ENCODE measurements at places on chromosomes 2 and 18.

DNA sequence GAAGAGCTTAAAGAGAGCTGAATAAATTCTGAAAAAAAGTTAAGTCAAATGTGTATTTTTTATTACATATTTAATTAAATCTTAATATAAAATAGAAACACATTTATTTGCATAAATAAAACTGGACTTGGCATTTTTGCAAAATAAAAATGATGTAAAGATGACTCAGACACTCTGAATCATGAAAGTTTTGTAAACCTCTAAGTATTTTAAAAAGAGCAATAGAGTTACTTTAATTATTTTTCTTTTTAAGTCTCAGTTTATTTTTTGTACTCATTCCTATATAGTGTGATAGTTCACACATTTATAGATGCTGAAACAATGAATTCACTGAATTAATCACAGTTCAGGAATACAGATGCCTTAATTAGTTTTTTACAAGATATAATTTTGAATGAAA lies 109.9 kb upstream of the DTNA start:
- no peak for DNase-seq

DNA sequence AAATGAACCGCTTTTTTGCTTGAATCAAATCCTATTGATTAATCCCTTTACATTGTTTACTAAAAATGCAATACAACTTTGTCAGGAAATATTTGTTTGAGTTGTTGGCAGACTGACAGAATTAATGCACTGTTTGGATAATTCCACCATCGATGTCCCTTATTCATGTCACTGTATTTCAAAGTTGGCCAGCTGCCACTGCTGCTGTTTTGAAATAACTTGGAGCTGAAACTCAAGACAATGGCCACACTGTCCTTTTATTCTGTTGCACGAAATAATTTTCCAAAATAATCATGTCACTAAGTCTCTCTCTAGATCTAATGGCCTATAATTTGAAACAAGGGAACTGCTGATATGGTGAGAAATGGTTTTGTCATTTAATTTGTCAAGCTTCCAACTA lies 55.2 kb upstream of the PAX3 start:
- no peak for DNase-seq

GRCh38 chr2:10432311-10433181 lies 15.6 kb downstream of the ODC1 start:
- DNase-seq = no peak

DNA sequence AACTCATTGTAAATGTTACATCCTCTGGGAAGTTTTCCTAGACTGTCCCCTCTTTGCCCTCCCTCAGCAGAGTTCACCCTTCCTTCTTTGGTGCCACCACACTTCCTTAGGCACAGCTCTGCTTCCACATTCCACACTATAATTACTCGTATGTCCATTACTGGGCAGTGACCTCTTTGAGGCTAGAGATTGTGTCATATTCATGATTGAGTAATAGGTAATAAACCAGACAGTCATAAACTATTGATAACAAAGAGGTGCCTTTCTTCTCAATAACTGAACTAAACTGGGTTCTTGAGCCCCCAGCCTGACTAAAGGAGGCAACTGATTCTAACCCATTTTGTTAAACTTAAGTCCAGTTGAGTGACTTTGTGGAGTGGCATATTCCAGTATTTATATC lies 28.3 kb downstream of the MYO3B start:
- DNase-seq = no peak

DNA sequence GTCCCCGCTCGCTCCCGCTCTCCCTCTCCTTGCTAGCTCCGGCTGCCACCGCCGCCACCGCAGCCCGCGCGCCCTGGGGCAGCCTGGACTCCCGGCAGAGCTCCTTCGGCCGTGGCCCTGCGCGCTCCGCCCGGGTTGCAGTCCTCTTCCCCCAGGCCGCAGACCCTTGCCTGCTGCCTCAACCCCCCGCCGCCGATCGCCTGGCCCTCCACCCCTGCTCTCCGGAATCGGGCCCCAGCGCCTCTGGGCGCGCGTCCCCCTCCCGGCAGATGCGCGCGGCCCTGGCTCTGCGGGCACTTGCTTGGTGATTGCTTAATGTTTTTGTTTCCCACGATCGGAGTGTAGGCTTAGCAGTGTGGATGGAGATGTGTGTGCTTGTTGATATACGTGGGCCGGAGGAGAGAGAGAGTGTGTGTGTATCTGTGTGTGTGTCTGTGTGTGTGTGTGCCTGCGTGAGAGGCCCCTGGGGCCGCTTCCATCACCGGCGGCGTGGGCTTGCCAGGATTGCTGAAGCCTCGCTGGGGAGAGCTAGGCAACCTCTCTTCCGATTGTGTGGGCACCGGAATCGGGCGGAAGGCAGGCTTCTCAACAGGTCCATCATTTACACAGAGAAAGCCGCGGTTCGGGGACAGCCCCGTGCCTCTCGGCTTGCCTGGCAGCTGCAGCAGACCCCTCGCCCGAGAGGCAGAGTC lies 877 bp downstream of the INHBB start:
- DNase-seq = no peak

DNA sequence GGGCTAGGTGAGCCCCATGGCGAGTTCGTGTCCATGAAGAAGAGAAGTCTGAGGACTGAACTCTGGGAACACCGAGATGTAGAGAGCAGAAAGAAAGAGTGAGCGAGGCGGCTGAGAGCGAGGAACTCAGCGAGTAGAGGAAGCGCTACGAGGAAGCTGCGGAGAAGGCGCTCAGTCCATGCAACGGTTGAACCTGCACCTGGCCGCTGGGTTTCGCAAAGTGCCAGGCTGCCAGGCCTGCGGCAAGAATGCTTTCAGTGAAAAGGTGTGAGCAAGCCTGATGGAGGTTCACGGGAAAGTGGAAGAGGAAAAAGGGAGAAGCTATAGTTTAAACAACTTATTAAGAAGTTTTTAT lies 251.0 kb upstream of the TMEM200C start:
- DNase-seq = no peak

DNA sequence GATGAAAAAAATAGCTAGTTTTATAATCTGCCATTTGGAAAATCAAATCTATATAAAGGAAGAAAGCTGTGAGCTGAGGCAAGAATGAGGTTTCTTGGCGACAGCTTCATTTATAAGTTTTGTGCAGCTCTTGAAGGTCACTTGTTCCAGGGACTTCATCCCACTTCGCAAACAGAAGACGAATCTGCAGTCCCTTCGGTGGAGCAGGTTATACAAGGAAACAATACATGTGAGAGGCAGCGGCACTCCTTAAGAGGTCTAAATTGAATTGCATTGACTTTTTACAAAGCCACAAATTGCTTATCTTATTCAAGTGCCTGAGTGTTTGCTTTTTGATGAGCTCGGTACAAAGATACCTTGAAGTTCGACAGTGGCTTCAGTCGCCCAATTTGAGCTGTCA lies 72.2 kb downstream of the C1QL2 start:
- no peak for DNase-seq

- DNase-seq = no peak
Observed at GRCh38 chr18:73920033-73920432, 227.6 kb downstream of the FBXO15 start.

- DNase-seq = no peak
Observed at GRCh38 chr2:16102976-16103380, 162.6 kb downstream of the MYCN start.

GRCh38 chr2:109089602-109090300 lies 39.3 kb upstream of the SH3RF3 start:
- no peak for DNase-seq

GRCh38 chr18:78246050-78246449 lies 733.6 kb upstream of the SALL3 start:
- no peak for DNase-seq

- no peak for DNase-seq
Observed at GRCh38 chr2:75018162-75018561, 59.7 kb downstream of the POLE4 start.

DNA sequence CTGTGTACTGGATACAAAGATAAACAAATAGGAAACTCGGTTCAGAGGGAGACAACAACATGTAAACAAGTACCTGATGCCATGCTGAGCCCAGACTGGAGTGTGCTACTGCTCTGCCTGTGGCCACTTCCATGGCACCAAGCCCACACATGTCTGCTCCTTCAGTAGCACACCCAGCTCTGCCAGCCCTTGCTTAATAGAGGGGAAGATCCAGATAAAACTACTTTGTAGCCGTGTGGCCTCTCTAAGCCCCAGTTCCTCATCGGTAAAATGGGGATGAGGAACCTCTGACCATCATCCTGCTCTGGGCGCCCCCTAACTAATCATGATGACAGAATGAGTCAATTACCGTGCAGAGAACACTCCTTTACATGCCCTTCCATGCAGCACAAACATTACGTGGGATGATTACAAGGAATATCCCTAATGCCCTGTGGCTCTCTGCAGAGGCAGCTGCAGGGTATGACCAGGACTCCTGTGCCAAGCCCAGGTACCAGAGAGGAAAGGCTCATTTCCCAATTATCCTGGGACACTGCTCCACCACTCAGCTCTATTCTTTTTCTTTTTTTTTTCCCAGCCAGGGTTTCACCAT lies 34.9 kb downstream of the DNMT3A start:
- no peak for DNase-seq

DNA sequence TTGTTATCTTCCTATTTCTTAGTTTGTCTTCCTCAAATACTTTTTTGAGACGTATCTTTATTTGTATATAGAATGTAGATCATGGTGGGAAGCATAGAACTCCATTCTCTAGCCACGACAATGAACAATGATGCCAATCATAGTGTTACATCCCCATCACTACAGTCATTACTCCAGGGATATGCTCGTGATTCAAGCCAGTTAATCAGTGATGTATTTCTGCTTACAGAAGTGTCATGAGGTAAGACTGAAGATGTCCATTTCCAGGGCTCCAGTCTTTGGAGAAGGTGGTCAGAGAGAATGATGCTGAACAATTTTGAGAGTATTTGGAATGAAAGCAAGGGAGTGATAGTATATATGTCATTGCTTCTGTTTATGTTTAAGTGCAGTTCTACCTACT lies 777.2 kb upstream of the TMEFF2 start:
- DNase-seq = no peak

- DNase-seq = no peak
Observed at GRCh38 chr2:206543073-206543472, 99.2 kb upstream of the FAM237A start.

GRCh38 chr2:150426724-150427123 lies 60.7 kb downstream of the RND3 start:
- DNase-seq = no peak

DNA sequence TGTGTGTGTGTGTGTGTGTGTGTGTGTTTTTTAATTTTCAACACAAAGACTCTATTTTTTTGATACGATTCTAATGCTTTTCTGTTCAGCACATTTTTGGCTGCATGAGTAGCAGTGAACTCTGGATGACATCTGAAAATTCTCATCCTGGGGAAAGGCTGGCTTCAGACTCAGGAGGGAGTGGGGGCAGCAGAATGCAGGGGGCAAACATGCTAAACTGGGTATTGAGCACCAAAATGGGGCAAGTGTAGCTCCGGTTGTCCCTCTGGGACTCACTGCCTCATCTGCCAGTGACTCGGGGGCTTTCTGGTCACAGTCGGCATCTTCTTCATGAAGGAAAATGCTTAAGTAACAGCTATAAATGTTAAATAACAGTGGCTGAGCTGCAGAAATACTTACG lies 116.8 kb upstream of the PID1 start:
- DNase-seq = no peak

DNA sequence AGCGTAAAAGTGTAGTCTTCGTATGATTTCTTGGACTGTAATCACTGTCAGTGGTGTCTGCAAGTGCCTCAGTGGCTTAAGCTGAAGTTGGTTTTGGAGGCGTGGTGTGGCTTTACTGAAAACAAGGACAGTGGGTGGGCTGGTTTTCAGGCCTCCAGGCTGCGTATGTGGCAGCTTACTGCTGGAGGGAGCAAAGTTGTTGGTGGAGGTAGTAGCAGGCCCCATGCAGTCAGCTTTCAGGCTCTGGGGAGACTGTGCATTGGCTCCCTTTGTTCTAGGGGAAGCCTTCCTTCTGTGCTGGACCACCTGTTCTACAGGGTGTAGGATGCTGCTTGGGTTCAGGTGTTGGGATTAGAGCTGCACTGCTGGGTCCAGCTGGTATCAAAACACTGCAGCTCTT lies 91.6 kb downstream of the NCK2 start:
- DNase-seq = no peak

GRCh38 chr2:196289000-196289399 lies 117.6 kb upstream of the STK17B start:
- DNase-seq = no peak

GRCh38 chr18:27109451-27109850 lies 75.7 kb downstream of the CHST9 start:
- DNase-seq = no peak

DNA sequence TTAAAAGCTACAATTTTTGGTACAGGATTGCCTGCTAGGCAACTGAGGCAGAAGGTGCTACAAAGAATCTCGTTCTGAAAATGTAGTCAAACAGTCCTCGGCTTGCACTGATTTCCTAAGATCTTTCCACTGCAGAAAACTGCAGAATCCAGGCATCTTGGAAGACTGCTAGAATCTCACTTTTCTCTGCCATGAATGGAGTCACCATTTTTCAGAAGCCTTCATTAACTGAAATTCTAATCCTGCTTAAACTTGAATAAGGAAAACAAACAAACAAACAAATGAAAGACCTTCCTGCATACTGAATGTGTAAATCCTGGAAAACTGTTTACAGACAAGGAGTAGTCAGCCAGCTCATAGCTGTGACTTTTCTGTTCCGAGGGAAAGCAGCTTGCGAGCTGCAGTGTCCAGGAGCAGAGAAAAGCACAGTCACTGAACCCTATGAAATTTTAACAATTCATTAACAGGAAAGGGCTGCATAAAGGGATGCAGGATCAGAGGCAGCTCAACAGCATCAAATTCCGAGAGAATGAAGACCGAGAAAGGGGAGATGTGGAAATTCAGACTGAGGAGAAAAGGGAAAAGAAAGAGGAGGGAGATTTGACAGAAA lies 210.5 kb upstream of the PIK3C3 start:
- DNase-seq = no peak

DNA sequence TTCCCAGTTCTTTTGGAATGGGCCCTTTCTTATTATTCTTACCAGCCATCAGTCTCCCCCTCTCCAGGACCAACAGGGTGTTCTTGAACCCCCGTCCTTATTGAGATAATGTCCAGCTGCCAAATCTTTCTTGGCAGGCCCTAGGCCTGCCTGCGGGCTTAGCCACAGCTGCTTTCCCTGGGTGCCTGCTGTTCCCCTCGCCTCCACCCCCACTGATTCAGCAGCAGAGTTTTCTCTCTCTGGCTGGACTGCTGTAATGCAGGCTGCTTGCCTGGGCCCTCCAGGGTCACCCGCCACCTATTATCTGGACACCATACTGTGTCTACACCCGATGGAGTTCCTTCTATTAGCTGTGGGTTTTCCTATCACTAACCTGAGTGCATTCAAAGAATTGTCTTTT lies 395.4 kb upstream of the ATP5MC3 start:
- DNase-seq = no peak

Measured in activated CD4-positive, CD25-positive, alpha-beta regulatory T cell treated with anti-CD3 and anti-CD28 coated beads, Interleukin-2, amount 50 U/mL, for 16 hours (primary cell).